ENCODE measurements at places on chromosomes 4 and X.

- no peak for DNase-seq
Observed at GRCh38 chrX:29687687-29688086, 527.7 kb upstream of the MAGEB2 start.

- peak; percentile 62 for DNase-seq
Observed at GRCh38 chrX:101407167-101407747, 468 bp downstream of the GLA start.

DNA sequence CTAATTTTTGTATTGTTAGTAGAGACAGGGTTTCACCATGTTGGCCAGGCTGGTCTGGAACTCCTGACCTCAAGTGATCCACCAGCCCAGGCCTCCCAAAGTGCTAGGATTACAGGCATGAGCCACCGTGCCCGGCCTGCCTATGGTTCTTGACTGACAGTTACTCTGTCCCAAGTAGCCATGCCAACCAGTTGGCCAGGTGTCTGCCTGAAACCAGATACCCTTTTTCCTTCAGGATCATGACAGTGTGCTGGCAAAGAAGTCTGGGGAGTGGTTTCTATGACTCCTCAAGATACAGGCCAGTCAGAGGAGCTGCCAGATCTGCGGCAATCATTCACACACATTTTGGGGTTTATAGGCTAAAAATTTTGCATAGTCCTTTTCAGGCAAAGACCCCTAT, 1.7 kb upstream of the LAS1L start:
- DNase-seq: no peak

- no peak for DNase-seq
Observed at GRCh38 chr4:31908261-31908660, 1188.1 kb downstream of the PCDH7 start.

DNA sequence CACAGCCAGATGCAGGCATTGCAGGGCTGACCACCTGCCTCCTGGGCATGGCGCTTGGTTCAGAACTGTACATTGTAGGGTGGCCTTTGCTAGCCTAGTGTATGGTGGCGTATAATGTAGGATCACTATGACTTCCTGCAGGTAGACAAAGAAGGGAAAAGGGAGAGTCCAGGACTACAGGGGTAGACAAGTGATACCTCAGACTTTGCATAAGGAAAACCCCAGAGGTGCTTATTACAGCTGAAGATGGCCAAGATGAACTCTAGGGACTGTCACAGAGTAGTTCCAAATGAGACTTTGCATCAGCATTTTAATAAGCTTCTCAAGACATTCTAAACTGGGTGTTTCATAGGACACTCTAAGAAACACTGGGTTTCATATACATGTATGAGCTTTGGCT, 116.4 kb upstream of the PUDP start:
- DNase-seq: no peak

All from suppressor macrophage (primary cell).